ENCODE measurements at places on chromosomes 2 and 18.

GRCh38 chr2:127125821-127126220, 18.9 kb upstream of the BIN1 start:
- no peak for DNase-seq

GRCh38 chr2:219230059-219230540, 494 bp downstream of the ANKZF1 start:
- DNase-seq = no peak

DNA sequence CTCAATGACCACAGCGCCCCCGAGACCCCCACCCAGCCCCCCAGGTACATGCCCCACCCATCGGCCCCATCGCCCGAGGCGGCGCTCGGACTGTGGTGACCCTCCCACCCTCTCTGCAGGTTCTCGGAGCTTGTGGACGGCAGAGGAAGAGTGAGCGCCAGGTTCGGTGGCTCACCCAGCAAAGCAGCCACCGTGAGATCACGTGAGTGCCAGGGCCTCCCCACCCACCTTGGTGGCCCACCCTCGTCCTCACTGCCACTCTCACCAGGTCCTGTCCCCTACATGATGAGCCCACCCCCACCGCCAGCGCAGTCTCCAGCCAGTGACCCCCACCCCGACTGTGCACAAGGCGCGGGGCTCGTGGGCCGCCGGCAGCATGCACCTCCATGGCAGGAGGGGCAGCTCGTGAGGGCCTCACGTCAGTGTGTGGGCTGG, 30.4 kb downstream of the MTERF4 start:
- no peak for DNase-seq

DNA sequence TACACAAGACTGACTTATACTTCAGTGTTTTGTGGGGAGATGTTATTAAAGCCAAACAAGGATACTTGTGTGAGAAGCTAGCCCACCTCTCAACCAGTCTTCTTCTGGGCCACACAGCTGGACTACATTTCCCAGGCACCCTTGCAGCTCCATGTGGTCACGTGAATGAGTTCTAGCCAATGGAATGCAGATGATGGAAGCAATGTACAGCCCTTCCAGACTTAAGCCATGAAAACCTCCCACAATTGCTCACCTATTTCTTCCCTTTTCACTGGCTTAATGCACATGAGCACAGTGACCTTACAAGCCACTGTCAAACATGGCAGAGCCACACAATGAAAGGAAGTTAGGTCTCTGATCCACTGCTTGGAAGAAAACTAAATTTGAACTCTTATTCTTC, 20.4 kb upstream of the FEZ2 start:
- DNase-seq = no peak

- DNase-seq = no peak
These were observed 187.8 kb upstream of the HDAC4 start for GRCh38 chr2:239588451-239589269.
